ENCODE measurements at places on chromosomes 7 and 10.

- no peak for DNase-seq
Measured at GRCh38 chr10:75602341-75602740, 170.9 kb downstream of the LRMDA start.

GRCh38 chr10:6722616-6723004 lies 142.5 kb upstream of the PRKCQ start:
- DNase-seq: no peak

GRCh38 chr10:33125522-33126517 lies 167.8 kb upstream of the ITGB1 start:
- DNase-seq: no peak

- DNase-seq: no peak
Measured at GRCh38 chr10:4227586-4227985, 442.6 kb upstream of the KLF6 start.

GRCh38 chr7:28669330-28669729 lies 257.0 kb downstream of the CREB5 start:
- DNase-seq: no peak

GRCh38 chr10:59991661-59992060 lies 85.3 kb upstream of the CCDC6 start:
- peak; percentile 81 for DNase-seq

- no peak for DNase-seq
Measured at GRCh38 chr7:137934941-137935883, 66.7 kb downstream of the CREB3L2 start.

GRCh38 chr10:116913695-116914094 lies 64.4 kb downstream of the ENO4 start:
- DNase-seq: no peak

DNA sequence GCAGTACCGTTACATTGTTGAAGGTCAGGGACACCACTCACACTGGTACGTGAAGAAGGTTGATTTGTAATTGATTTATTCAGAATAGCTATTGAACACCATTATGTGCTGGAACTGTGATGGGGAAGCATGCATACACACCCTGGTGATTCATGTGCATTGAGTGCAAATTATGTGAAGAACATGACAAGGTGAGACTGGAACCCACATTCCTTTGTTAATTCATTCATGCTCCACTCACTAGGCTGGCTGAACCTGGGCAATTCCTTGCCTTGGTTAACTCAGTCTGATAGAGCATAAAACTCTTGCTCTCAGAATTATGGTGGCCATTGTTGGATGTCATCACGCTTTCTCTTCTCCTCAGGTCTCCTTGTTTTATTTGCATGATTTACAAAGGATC lies 67.3 kb upstream of the TPK1 start:
- DNase-seq: no peak

GRCh38 chr7:26538216-26538615 lies 246.6 kb downstream of the SNX10 start:
- DNase-seq: no peak

- DNase-seq: no peak
Measured at GRCh38 chr10:5616836-5617235, 49.6 kb downstream of the ASB13 start.

DNA sequence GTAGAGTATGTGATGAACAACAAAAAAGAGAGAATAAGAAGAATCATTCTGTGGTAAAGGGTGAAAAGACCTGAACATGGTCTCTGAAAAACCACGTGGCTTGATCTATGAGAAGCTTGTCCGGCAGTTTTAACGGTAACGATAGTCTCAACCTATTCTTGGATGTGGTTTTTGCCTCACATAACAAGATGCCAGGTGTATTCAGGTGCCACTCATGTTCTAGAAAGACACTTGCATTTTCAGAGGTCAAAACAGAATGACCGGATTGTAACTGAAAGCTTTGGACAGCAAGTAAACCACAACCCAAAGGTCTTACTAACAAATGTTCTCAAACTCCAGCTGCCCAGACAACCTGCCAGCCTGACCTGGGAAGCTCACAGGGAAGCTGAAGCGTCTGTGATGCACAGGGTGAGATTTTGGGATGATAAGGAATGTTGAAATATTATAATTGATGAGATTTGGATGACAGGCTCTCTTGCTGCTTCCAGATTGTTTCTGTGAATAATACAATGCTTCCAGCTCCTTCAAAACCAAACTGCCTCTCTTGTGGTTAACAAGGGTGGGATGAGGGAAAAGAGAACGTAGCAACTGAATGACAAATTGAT lies 137.4 kb upstream of the GRB10 start:
- DNase-seq: no peak

- no peak for DNase-seq
Measured at GRCh38 chr7:85457911-85458310, 271.1 kb upstream of the SEMA3D start.

DNA sequence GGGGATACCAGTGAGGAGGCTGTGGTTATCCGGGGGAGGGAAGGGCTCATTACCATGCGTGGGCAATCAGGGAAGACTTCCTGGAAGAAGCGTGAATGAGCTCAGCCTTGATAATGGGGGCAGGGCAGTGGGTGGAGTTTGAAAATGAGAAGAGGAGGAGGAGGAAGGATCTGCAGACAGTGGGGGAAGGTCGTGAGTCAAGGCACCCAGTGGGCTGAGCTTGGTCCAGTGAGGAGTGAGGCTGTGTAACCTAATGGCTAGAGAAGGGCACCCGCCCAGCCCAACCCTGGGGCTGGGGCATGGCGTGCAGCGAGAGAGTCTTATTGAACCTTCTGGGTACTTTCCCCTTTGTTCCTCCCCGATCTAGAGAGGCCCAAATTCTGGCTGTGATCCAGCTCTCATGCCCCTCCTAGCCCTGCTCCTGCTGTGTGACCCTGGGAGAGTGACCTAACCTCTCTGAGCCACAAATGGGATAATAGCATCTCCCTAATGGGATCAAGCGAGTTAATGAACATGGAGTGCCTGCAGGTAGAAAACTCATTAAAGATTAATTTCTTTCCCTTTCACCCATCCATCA lies 31.5 kb downstream of the CLIP2 start:
- DNase-seq: no peak

GRCh38 chr7:23290993-23291392 lies 8.1 kb upstream of the MALSU1 start:
- DNase-seq: no peak

DNA sequence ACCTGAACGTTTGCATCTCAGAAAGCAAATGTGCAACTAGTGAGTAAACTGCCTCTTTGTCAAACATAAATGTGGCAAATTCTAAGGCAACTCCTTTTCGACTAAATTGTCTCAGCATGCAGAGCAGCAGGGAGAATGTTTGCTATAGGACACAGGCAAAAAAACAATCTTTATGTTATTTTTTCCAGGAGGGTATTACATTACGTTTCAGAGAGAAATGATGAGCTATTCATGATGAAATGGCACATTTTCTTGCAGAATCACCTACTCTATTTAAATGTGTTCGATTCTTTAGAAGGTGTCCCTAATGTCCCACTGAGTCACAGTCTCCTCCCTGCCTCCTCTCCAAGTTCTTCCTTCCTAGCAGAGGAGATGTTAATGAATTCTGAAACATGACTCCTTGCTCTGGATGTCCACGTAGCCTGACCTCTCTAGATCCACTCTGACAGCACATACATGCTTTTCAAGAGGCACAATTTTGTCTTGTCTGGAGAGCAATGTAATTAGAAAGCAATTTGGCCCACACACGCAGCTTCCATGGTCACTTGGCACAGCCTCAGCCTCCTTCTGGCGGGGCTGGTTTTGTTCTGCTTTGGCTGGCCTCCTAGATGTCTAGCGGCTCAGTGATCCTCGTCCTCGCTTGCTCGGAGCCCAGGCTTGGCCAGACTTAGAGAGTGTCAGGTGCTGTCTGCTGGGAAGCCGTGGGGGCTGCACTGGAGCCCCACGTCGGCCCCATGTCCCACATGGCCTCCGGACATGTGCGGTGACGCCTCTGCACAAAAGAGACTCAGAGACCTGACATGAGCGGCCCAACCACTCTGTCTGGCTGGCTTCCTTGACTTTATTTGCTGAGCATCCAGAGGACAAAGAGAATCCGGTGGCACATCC lies 125.7 kb upstream of the ZNF438 start:
- peak; percentile 24 for DNase-seq

DNA sequence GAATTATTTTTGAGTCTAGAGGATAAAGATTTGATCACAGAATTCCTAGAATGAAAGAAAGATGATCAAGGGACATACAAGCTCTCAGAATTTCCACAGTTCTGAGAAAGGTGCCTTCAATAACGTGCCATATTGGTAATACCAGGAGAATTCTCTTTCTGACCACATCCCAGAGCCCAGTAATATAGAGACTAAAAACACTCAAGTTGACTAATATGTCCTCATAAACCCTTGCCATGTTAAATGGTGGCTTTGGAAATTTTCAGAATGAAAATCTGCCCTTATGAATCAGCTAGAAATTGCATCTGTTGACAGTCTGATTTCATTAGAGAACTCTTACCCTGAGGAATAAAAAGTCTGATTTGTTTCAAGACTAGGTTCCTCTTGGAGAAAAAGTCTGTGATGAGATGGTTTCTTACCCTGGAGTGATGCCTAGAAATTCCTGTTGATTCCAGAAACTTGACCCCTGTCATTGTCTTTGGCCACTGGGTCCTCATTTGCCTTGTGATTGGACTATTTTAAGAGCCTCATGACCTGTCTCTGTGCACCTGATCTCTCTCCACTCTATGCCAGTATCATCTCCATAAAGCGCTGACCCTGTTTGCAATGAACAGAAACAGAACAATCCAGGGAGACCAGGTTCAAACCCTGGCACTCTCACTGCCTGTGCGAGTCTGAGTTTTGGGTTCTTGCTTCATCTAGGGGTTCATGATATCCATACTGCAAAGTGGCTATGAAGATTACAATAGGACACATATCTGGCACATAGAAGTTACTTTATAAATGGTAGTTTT lies 3.3 kb downstream of the IL2RA start:
- DNase-seq: no peak

DNA sequence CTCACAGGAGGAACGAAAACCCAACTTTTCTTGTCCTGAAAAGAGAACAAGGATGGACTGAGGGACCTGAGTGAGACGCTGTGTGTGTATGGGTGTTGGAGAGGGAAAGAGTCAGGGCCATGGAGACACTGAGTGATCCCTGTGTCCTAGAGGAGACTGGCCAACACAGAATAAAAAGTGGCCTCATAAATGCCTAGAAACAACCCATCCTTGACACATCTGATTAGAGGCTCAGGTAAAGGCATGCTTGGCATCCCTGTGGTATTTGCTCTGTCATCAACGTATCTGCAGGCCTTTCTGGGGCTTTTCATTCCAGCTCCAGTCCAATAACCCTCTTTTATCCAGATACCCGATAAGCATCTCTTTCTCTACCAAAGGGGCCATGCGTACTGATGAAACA lies 86.3 kb downstream of the FGFR2 start:
- no peak for DNase-seq

- DNase-seq: no peak
Measured at GRCh38 chr7:1695800-1696454, 25.9 kb downstream of the ELFN1 start.

- DNase-seq: no peak
Measured at GRCh38 chr7:70857793-70858545, 274.0 kb upstream of the GALNT17 start.

DNA sequence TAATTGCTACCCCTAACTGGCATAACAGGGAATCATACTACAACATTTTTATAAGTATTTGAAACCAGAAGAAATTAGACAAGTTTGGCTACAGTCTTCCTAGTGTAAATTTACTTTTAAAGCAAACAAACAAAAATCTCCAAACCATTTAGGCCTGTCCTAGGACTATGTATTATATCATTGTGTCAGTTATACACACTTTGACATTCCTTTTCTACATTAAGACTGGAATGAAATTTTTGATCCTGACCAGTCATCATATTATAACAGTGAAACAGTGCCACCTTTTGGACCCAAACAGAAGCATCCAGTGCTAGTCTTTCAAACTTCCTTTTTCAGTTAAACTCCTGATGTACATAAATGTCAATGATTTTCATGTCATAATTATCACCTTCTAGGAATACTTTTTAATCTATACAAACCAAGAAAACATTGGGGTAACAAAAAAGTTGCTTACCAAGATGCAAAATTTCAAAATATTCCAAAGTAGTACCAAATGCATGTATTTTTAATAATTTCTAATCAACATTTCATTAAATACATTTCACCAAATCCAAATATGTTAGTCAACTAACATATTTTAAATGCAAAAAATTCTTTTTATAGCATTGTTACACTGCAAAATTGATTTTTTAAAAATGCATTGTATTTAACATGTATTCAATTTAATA lies 75.7 kb downstream of the IMMP2L start:
- DNase-seq: peak; percentile 32

DNA sequence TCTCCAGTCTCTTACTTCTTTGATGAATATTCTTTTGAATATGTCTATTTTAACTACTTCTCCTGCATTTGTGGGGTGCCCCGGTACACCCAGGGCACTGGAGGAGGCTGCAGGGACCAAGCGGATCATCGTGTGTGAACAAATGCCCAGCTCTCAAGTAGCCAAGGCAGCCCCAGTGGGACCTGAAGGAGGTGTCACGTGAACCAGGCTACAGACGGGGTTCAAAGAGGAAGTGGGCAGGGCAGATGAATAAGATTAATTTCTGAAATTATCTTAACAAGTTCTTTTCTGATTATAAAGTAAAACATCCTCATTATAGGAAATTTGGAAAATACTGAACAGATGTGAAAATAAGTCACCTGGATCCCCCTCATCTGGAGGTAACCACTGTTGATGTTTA lies 78.4 kb upstream of the DUSP5 start:
- DNase-seq: no peak

- no peak for DNase-seq
Measured at GRCh38 chr7:98123365-98123696, 16.7 kb downstream of the LMTK2 start.

DNA sequence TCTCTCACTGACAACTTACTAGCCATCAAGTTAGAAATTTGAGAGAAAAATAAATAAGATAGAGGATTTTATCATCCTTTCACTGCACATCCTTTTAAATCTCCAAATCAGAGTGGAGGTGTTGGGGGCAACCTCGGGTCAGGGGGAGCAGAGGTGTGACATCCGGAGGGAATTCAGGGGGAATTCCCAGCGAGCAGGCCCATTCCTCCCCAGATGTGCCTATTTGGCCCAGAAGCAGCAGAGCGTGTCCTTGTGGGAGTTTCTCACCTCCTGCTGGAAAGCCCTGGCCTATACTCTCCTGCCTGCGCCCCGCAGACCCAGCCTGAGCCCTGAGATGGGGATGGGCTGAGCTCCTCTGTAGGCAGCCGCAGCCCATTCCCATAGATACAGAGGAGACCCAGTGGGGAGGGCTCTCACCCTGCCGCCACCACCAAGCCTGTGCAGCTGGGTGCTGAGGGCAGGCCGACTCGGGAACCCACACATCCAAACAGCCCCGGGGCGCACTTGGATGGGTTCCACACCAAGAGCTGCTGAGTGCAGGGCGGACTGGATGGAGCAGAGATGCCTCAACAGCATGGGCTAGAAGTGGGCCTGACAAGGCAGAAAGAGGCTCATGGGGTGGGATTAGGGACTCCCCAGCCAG lies 124.5 kb downstream of the CXCL12 start:
- no peak for DNase-seq

DNA sequence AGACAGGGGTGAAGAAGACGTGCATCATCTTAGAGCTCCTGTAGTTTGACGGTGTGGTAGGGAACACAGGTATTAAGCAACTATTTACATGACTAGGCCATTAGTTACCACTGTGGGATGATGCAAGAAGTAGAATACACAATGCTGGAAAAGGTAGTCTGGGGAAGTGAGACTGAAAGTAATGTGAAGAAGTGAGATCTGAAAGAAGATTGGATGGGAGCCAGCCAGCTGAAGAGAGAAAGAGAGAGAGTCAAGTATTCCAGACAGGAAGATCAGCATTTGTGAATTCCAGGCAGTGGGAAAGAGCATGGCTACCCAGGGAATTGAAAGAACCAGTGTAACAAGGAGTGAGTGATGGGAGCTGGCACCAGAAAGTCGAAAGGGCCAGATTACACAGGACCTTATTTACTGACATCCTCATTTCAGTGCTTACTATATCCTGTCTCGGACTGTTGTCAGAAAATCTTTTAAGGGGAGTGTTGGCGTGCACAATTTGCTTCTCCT lies 4.0 kb upstream of the CFAP58 start:
- DNase-seq: no peak

All from NCI-H187 treated with DMSO at 0.1 percent for 48 hours (cell line).